ENCODE measurements at places on chromosomes 4 and X.

DNA sequence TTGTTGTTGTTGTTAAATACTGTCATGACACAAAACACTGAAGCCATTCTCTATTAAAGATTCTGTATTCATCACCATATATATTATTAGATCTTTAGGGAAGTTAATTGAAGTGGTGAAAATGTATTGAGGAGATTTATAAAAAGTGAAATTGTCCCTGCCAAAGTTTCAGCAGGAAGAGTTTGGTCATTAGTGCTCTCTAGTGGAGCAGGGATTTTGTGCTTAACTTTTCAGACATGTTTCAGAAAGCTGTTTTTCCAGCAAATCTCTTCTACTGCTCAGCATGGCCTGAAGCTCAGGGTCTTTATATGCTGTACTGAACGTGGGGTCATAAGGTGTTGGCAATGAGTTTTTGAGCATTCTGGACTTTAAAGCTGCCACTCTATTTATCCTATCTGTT lies 36.7 kb upstream of the CXXC4 start:
- no peak for DNase-seq

DNA sequence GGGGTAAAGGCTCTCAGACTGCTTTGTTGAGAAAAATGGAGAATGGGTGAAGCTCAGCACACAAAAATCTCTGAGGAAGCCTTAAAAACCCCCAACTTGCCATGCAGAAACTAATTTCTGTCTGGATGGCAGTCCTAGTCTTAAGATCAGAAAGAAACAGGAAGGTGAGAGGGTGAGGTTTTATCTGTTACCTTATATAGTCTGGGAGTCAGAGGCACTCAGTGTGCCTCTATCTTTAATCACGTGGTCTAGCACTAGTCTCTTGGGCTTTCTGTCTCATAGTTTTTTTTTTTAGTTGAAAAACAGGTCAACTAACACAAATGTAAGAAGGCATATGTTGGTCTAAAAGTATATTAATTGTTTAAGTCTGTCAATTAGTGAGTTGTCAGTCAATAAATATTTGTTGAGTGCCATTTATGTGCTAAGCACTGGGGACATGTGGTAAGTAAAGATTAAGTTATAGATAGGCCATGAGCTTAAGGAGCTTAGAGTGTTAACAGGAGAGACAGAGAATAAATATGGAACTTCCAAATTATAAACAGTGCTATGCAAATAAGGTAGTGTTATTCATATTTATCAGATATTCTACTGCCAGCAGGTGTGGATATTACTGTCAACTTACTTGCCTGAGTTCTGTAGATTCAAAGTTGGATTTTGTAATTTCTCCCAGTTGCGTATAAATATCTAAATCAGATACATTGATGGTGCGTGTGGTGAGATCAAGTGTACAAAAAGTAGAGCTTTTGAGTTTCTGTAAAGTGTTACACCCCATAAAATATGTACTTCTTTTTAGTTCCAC lies 7.0 kb downstream of the CYBB start:
- DNase-seq = peak; percentile 60

GRCh38 chr4:76087007-76087769 lies 12.7 kb downstream of the ART3 start:
- DNase-seq = no peak

DNA sequence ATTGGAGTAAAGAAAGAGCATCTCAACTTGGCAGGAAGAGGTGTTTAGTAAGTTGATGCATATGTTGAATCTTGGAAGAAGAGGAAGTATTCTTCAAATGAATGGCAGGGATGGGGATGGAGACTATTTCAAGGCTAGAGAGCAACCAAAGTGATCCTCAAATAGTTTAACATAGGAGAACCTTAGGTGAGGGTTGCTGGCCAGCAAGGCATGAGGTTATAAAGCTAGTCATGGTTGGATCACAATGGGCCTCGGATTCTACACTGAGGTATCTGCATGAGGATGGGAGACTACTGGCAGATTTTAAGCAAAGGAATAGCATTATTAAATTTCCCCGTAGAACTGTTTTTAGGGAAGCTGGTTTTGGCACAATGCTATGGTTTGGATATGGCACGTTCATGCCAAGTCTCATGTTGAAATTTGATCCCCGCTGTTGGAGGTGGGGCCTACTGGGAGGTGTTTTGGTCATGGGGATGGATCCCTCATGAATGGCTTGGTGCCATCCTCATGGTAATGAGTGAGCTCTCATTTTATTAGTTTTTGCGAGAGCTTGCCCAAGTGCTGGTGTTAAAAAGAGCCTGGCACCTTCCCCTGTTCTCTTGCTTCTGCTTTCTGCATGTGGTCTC lies 41.9 kb upstream of the ETNPPL start:
- DNase-seq = no peak

GRCh38 chr4:67549123-67549522 lies 3.8 kb upstream of the CENPC start:
- DNase-seq = peak; percentile 45

DNA sequence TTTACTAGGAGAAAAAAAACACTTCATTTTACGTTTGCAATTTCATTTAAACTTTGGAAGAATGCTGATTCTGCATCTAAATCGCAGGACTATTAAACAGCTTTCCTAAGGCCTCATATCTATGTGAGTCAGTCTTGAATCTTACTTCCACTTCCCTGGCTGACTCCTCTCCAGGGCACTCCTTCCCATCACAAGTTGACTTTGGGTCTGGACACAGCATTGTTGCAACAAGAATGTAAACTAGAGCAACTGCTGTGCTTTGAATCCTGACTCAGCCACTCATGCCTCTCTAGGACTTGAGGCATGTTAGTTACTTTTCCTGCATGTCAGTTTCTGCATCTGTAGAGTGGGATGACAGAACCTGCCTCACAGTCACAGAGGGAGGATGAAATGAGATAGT lies 413.8 kb downstream of the FAT4 start:
- no peak for DNase-seq

DNA sequence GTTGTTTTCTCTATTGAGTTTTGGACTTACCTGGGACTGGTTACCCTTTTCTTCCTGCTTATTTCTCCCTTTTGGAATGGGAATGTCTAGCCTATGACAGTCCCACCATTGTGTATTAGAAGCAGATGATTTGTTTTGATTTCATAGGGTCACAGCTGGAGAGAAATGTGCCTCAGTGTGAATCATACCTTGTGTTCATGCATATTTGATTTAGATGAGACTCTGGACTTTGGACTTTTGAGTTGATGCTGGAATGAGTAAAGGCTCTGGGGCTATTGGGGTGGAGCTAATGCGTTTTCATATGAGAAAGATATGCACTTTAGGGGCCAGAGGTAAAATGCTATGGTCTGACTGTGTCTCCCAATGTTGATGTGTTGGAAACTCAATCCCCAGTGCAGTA lies 30.5 kb upstream of the TEX13C start:
- no peak for DNase-seq

DNA sequence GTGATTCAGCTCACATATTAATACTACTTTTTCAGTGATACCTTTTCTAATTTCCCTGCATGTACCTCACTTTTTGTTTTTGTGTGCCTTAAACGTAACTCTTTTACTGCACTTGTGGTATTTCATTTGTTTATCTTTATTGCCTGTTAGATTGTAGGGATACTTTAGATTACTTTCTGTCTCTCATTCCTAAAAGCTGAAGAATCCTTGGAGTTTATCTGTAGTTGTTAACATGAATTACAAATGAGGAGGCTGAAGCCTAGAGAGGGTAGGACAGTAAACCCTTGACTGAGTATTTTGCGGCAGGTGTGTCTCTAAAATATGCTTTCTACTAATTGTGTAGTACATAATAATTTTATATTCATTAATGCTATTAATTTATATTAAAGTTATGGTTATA lies 34.9 kb downstream of the BMP2K start:
- DNase-seq = no peak

GRCh38 chr4:158913766-158914165 lies 144.9 kb downstream of the FNIP2 start:
- no peak for DNase-seq

DNA sequence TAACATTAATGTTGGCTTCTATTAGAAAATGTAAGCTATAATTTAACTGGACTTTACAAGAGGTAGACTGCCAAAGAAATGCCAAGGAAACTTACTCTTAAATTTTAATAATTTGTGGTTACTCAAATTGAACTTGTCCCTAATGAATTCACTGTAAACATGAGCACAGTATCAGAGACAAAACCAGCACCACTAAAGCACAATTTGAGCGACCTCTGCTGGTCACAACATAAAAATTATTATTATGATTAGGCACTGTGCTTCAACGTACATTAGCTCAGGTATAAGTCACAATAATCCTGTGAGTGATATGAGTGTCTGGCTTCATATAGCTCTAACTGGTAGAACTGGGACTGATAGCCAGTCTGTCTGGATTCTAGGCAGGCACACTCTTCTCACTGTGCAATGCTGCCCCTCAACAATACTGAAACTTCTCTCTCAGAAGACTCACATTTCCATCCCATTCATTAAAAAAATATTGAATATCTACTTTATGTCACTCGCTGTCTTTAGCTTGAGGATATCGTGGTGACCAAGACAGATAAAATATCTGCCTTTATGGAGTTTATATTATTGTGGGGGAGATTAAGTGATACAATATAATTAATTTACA lies 8.0 kb downstream of the NUDT6 start:
- DNase-seq = no peak

- no peak for DNase-seq
Observed at GRCh38 chrX:124348885-124349453, 2.6 kb downstream of the SH2D1A start.

GRCh38 chr4:26386386-26386785 lies 65.6 kb downstream of the RBPJ start:
- DNase-seq = no peak

DNA sequence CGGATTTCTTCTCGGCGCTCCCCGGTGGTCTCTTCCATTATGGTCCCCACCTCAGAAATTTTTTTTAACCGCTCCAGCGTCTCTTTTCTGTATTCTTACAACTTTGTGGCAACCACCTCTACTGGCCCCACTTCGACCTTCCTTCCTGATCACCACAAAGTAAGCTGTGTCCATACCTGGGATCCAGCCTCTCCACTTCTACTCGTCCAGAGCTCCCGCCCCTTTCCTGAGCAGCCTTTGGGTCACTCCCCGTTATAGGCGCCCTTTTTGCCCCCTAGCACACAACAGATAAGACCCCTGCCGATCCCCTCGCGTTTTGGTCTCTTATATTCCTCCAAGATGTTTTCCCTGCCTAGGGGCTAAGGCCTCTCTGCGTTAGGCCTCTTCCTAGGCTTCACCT lies 557 bp downstream of the PIGG start:
- DNase-seq = no peak

- no peak for DNase-seq
Observed at GRCh38 chr4:124203613-124204238, 508.8 kb downstream of the ANKRD50 start.

GRCh38 chr4:52841682-52842456 lies 20.2 kb upstream of the RASL11B start:
- no peak for DNase-seq

GRCh38 chr4:56630876-56631666 lies 50.0 kb downstream of the HOPX start:
- DNase-seq = no peak

DNA sequence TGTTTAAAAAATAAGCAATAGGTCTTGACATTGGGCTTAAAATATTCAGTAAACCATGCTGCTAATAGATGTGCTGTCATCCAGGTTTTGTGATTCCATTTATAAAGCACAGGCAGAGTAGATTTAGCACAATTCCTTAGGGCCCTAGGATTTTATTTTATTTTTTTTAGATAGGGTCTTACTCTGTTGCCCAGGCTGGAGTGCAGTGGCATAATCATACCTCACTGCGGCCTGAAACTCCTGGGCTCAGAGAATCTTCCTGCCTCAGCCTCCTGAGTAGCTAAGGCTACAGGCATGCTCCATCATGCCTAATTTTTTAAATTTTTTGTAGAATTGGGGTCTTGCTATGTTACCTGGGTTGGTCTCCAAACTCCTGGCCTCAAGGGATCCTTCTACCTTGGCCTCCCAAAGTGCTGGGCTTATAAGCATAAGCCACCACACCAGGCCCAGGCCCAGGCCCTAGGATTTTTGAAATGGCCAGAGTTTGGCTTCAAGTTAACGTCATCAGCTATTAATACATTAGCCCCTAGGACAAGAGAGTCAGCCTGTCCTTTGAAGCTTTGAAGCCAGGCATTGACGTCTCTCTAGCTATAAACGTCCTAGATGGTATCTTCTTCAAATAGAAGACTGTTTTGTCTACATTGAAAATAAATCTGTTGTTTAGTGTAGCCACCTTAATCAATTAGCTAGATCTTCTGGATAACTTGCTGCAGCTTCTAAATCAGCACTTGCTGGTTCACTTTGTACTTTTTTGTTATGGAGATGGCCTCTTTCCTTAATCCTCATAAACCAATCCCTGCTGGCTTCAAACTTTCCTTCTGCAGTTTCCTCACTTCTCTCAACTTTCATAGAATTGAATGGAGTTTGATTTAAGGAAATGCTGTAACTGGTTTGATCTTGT lies 35.8 kb downstream of the EIF2S3 start:
- DNase-seq = no peak

DNA sequence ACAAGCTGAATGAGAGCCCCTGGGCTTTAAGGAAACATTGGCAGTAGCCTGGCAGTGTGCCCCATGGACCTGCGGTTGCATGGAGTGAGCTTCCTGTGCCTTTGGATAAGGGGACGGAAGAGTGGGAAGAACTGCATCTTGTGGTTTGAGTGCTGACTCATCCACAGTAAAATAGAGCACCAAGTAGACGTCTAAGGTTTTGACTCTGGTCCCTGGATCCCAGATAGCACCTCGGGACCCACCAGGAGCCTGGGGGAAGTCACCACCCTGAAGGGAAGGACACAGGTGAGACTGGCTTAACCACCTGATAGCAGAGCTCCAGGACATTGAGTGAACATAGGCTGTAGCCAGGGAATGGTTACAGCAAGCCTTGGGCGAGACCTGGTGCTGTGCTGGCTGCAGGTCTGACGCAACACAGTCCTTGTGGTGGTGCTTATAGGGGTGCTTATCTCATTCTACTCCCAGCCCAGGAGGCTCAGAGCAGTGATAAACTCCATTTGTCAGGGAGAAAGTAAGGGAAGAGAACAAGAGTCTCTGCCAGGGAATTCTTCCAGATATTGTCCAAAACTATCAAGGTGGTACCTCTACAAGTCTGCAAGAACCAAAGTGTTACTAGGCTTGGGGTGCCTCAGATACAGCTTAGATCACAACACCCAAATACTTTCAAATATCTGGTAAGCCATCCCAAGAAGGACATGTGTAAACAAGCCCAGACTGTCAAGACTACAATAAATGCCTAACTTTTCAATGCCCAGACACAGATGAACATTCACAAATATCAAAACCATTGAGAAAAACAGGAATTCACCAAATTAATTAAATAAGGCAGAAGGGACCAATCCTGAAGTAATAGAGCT lies 123.6 kb upstream of the TET2 start:
- DNase-seq = no peak

DNA sequence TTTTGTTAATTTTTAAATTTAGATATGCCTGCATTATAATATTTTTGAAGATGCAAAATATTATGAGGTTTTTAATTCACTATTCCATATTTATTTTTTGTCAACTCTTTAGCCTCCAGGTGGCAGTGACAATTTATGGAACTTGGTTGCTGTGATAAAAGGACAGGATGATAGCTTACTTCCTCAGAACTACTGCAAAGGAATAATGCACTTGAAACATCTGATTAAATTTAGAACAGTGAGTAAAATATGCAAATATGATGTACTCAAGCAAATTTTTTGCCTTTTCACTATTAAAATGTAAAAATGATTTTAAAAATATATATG lies 45.1 kb downstream of the SPATA4 start:
- no peak for DNase-seq
